ENCODE measurements at places on chromosomes 6 and 20.

- no peak for DNase-seq
Measured at GRCh38 chr6:167247814-167248595, 43.1 kb upstream of the UNC93A start.

DNA sequence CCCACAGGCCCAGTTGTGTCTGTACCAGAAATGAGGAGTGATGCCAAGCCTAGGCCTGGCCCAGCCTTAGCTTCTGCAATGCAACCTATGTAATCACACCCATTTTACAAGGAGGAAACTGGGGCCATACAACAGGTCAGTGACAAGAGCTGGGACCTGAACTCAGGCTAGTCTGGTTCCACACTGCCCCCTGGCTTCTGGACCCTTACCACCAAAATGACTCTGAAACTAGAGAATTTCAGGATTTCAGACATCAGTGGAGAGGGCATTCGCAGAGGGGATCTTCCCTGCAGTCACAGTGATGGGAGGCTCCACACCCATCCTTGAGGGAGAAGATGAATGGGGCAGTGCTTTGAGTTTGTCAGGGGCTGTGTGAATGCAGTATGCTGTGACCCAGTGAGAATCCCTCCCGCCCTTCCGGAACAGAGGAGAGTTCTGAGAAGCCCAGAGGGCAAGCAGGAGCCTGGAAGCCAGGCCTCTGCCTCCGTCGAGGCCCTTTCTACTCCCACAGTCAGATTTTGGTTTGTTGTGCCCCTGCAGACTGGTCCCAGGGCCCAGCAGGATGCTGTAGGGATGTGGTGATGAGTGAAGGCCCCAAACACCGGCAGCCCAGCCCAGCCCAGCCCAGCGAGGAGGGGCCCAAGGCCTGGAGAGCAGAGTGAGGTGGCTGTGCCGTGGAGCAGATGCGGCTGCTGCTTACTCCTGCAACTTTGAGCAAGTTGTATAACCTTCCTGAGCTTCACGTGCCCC is 48.1 kb upstream of the MYL9 start:
- no peak for DNase-seq

DNA sequence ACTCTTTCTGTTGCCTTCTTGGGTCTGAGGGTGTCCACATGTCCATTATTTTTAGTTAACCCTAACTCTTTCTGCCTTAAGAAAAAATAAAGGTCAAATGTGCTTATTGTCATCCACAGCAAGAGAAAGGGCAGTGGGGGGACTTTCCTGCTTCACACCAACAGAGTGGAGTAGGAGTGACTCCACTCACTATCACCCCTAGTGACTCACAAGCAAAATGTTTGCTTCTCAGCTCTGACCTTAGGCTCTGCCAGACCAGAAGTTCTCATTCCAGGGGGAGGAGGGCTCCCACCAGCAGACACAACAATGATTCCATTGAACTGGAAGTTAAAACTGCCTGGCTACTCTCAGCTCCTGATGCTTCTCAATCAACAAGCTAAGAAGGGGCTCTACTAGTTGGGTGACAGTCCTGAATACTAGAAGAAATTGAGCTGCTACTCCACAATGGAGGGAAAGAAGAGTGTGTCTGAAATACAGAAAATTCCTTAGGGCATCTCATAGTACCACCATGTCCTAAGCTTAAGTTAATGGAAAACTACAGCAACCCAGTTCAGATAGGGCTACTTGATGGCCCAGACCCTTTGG is 83.9 kb upstream of the AFDN start:
- DNase-seq: no peak

DNA sequence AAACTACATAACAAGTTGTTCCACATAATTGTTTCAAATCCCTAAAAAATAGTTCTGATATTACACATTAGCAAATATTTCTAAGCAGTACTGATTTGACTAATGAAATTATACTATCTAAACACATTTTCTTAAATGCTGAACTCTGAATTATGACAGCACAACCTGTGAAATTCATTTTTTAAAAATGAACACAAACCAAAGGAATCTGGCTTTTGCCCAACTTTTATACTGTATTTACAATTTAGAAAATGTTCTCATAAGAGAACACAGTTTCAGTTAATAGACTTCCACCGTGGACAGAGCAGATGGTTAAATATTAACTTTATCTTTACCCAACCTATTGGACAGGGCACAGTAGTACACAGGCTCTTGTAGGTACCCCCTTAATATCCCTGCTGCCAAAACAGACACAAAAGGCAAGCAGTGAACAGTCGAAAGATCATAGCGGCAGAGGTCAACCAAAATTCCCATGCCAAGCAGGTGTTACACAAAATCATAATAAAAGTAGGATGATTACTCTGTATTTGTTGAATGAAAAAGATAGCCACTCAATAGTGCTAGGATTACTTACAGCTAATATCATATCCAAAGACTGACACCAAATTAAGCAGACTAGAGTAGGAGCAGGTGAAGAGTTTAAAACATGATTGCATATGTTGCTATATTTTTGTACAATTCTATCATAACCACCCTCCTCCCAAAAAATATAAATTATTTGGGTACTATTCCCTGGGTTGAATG is 122.5 kb downstream of the RNGTT start:
- DNase-seq: no peak

DNA sequence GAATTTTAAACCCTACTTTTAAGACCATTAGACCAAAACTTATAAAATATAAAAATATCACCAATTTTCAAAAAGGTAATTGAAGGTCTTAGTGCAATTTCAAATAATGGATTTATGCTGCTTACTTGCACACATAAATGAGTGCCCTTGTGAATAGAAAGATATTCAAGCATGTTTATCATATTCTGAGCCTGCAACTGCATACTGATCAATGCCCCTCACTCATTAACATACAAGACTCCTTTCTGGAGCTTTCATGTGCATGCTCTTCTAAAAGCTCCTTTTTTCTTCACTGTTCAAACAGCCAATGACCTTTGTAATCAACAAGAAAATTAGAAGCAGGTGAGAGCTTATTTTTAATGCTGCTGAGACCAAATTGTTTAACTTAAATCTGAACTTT is 1139.3 kb downstream of the HACE1 start:
- no peak for DNase-seq

GRCh38 chr6:12974551-12974950 is 258.0 kb downstream of the PHACTR1 start:
- DNase-seq: no peak
